ENCODE measurements at places on chromosomes 7 and 10.

DNA sequence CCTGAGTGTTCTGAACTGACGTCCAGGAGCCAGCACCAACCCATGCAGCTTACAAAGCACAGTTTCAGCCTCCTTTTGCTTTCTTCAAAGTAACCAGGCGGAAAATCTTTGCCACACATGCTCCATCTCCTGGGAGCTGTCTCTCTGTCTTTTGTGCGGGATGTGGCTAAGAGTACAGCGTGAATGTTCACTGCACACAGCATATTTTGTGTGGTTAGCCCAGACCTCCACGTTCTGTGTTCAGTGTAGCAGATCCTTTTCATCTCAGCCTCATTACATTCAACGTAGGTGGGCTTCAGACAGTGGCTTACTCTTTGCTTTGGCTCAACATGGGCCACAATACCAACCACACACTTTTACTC is 200.8 kb downstream of the TNS3 start:
- DNase-seq = no peak

DNA sequence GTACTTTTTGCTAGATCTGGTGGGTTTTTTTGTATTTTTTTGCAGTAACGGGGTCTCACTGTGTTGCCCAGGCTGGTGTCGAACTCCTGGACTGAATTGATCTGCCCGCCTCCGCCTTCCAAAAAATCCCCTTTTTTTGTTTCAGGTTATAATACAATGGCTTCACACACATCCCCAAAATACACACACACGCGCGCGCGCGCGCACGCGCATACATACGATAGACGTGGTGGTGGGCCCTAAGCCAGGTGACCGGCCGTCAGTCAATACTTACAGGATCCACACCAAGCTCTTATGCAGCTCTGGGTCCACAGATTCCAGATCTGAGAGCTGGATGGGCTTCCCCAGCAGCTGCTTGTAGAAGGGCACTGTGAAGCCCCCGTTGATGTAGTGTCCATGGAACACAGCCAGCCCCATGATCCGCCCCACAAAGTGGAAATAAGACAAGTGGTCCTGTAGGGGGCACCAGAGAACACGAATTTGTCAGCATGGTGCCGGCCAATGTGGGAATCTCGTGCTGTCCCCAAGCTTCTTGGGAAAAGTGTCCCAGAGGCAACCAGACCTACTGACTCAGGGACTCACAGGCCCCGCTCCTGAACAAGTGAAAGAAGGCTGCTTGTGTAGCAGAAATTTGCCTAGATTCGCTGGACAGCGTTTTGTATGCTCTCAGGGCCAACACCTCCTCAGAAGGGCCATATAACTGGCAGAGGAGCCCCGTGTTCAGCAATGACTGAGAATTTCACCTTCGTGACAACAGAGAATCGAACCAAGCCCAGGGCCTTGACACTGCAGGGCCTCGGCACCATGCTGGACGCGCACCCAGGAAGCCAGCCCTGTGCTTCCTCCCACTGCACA is 103.6 kb downstream of the SMURF1 start:
- peak; percentile 65 for DNase-seq

GRCh38 chr7:156773966-156774365 is 119.0 kb downstream of the LMBR1 start:
- DNase-seq = peak; percentile 12

- DNase-seq = no peak
These were observed 1152.3 kb upstream of the C7orf33 start for GRCh38 chr7:147438216-147438615.

DNA sequence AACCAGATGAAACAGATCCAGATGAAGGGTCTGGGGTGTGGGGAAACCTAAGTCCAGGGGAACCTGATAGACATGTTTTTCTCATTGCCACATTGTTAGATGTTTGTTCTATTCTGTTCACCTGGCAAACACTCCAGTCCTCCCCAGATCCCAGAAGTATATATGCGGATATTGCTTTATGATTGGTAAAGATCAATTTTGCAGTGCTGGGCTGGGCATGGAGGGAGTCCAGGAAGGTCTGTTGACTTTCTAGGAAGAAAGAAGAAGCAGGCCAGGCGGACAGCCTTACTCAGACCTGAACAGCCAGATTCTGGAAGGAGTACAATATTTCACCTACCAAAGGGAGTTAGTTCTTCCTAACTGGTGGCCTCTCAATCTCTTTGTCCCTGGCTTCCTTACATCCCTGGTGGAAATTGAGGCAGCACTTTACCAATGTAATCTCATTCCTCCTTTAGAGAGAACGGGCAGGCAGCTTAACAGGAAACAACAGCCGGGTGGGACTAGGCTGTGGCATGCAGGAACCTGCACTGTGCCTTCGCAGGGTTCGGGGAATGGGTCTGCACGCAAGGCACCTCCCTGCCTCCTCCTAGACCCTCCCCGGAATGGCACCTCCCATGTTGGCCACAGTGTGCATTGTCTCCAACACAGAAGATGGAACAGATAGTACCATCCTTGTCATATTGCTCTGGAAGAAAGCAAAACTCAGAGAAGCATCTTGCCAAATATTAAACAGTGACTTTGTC is 930 bp downstream of the GIMAP6 start:
- DNase-seq = no peak

DNA sequence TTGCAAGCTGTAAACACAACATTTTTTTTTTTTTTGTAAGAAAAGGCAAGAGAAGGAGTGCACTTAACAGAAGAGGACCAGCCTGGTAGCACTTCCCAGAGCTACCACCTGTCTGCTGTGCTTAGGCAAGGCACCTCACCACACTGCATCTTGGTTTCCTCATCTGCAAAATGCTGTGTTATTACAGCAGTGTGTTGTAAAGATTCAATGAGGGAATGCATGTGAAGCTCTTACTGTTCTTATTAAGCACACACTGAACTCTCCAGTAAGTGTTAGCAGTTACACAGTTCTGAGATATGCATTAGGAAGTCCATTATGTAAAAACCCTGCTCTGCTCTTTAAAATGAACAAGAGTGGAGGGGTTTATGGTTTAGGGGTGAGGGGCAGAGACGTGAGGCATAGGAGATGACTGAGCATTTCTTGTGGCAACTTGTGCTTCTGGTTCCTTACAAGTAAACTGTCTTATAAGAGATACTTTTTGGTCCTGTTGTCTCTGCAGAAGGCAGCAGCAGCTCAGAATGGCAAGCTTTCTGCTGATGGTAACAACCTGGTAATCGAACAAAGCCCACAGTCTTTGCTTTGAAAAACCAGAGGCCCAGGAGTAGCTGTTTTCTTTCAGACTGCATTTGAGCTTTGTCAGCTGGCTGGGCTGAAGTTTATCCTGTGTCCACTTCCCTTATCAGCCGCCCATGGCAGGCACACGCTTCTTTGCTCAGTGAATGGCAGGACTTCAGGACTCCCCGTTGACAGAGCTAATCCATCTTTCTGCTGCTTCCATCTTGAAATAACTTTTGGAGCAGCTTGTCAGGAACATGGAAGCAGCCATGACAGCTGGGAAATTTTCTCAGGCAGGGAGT is 98.8 kb upstream of the BMPER start:
- no peak for DNase-seq

GRCh38 chr7:103989200-103989784 is at the start of gene RELN:
RELN (minus strand) TSS chr7:103989658; CDS start chr7:103989356, 302 bp downstream.
- DNase-seq = peak; percentile 28

- no peak for DNase-seq
These were observed 67.7 kb downstream of the HK1 start for GRCh38 chr10:69345890-69346474.

GRCh38 chr7:99039384-99039891 is 104.5 kb downstream of the SMURF1 start:
- no peak for DNase-seq

- no peak for DNase-seq
These were observed 731.4 kb downstream of the KCNMA1 start for GRCh38 chr10:76906256-76906655.

DNA sequence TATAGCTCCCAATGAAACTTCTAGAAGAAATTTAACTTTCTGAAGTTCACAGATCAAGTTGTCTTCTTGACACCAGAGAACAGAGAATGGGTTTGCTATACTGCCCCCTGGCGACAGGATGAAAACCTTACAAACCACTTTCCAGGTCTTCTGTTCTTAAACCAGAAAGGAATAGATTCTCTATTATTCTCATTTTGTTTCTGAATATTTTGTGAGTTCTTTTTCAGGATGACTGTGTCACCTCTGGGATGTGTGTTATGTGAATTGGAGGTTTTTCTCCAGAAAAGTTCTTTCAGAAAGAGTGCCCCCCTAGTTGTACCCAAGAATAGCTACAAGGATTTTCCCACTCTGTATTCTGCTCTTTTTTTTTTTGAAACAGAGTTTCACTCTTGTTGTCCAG is 6.3 kb downstream of the IFT22 start:
- no peak for DNase-seq

- no peak for DNase-seq
These were observed 30.4 kb downstream of the LAMB4 start for GRCh38 chr7:108099713-108100112.

- DNase-seq = no peak
These were observed 82.0 kb downstream of the FGFR2 start for GRCh38 chr10:121516093-121516865.

DNA sequence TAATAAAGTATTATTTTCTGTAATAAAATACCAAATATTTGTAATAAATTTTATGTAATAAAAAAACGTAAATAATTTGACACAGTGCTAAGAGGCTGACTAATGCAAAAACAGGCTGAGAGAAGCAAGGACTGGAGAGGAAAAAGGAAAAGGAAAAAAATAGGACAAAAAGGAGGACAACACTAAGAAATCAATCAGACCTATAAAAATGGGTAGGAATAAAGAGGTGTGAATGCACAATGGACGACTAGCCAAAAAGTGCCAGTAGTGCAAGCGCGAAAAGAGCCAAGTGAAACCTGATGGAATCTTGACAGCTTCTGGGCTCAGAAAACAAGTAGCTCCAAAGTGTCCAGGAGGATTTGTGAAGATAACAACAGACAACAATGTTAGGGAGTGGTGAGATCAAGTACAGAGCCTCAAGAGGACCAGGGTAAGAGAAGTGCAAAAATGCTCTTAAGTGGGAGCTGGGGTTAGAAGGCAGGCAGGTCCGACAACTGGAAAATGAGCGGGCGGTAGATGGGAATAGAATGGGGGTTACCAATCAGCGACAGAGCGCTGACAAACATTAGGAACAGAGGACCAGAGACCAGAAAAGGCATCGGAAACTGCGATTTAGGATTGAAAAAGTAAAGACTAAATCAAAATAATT is 1.2 kb downstream of the BRAF start:
- peak; percentile 31 for DNase-seq

DNA sequence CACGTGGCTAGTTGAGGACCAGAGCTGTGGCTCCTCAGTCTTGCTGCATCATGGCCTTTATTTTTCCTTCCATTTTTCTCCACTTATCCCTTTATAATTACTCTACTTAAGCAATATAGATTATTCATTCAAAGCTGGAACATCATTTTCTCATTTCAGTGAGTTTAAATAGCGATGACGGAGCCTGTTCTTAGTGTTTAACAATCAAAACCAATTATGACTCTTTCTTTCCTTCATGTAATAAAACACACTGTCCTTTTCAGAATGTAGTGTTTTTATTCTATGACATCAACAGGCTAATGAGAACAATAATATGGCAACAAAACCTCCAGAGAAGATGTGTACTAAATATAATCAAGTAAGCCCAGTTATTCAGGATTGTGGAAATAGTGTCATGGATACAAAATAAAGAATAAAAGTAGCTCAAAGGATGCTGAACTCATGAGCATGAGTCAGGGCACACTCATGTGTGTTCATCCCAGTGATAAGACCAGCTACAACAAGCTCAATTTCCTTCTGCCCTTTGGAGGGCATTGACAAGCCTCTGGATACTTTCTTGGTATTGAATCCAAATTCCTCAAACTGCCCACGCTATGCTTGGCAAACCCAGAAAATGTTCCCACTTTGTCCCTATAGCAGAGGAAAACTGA is 188.4 kb downstream of the CYP26A1 start:
- DNase-seq = peak; percentile 85

- no peak for DNase-seq
These were observed 1.3 kb downstream of the AMPH start for GRCh38 chr7:38629651-38630510.

GRCh38 chr10:10499839-10500238 is 517.8 kb upstream of the CELF2 start:
- no peak for DNase-seq

DNA sequence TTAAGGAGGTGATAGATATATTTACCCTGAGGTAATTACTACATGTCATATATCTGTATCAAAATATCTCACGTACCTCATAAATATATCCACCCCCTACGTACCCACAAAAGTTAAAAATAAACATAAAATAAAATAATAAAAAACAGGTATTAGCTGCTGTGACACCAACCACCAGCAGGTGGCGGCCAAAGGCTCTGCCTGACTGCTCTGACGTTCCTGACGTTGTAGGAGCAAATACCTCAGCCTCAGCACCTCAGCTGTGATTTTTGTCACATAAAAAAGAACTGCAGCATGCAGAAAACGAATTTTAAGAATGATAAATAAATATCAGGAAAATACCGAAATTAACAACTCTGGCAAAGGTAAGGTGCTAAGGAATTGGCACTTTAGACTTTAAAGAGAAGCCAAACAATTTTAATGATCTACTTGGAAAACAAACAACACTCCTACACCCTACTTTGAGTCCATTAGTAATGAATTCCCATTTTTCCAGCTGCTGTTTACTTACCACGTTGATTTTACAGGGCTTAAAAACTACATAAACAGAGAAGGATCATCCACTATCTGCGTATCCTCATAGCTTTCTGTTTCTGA is 125.4 kb upstream of the TARP start:
- peak; percentile 5 for DNase-seq

GRCh38 chr10:43064331-43065075 is 12.4 kb upstream of the RET start:
- no peak for DNase-seq

DNA sequence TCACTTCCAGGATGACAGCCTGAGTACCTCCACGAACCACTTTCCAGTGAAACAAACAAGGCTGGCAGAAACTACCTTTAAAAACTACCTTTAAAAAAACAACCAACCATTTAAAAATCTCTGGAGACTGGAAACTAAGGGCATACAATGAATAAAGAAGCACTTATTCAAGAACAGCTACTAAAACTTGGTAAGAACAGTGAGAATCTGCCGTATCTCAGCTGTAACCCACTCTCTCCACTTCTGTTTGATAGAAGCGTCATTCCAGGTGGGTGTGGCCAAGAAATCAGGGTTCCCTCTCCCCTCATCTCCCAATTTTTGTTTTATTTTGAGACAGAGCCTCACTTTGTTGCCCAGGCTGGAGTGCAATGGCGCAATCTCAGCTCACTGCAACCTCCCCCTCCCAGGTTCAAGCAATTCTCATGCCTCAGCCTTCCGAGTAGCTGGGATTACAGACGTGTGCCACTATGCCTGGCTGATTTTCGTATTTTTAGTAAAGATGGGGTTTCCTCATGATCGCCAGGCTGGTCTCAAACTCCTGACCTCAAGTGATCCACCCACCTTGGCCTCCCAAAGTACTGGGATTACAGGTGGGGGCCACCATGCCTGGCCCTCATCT is 158.8 kb upstream of the CHST15 start:
- no peak for DNase-seq

DNA sequence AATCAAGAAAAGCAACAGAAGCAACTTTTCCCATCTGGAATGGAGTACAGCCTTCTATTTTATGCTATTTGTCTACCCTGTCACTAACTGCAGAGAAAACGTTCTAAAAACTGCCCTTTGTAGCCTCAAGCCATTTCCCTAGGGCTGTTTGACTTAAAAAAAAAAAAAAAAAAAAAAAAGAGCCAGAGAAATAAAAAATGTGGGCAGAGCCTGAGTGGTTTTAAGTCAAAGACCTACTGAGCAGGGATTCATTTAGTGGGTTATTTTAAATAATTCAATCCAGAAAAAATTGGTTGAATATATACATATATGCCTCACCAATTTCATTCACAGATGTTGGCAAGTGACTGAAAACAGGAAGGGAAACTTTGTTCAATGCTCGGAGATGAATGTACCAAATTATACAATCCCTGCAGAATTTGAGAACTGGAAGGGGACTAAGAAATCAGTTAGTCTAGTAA is 75.2 kb downstream of the PPP1R3C start:
- DNase-seq = no peak

All from mammary epithelial cell (primary cell).